ENCODE measurements at places on chromosomes 11 and 22.

- DNase-seq: no peak
Observed at GRCh38 chr11:8871171-8871775, 39.7 kb upstream of the AKIP1 start.

DNA sequence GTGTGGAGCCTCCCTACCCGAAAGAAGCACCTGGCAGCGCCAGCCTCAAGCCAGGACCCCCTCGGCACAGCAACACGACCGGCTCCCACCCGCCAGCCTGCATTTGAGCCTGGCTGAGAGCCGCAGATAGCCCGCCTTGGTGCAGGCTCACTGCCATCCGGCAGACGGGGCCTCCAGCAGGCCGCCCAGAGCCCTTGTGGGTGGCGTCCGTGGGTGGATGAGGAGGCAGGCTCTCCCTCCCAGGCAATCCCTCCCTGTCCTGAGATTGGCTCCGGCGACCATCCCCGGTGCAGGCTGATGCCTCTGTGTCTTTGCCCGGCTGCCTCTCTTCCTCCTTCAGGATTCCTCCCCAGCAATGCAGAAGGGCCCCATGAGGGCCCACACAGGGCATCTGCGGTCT is 1527.9 kb downstream of the BRD1 start:
- DNase-seq: no peak

GRCh38 chr22:41932353-41932752 is 5.7 kb upstream of the TNFRSF13C start:
- DNase-seq: no peak

- no peak for DNase-seq
Observed at GRCh38 chr22:25750569-25751173, 8.7 kb downstream of the MYO18B start.

DNA sequence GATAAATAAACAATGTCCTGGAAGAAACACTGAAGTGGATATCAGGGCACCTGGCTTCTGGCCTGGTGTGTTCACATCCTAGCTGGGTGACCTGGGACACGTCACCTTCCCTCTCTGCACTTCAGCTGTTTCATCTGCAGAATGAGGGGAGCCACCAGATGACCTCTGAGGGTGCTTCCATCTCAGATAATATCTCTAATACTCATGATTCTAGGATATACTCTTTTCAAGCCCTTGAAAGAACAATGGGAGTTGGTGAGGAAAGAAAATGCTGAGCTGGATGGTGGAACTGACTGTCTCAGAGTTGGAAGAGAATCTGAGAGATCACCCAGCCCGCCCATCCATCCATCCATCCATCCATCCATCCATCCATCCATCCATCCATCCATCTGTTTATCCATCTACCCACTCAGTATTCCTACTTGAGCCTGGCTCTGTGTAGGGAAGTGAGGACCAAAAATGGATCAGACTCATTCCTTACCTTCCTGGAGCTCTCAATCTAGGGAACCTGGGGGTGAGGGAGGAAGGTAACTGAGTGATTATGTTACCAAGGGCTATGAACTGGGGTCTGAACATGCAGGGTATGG is 28.2 kb upstream of the LIPT2 start:
- no peak for DNase-seq

DNA sequence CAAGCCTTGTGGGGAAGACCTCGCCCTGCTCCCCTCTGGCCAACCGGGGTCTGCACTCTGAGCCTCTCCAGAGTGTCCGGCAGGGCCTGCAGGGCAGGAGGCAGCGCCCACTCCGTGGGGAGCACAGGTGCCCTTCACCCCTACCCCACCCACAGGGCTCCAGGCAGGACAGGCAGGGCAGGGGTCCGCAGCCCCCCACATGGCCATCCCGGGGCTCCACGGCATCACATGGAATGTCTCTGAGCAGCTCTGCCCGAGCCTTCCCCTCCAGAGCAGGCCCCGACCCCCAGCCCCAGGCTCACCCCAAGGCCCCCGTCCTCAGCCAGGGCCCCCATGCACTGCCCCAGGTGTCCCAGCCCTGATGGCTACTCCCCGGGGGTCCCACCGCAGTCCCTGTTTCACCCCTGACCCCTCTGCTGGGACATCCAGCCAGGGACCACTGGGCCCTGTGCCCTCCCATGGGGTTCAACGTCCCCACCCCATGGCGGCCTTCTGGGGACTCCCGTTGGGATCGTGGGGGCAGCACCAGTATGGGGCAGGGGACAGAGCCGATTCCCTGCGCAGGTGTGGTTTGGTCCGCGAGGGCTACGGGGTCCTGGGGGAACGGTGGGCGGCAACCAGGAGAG is 77.7 kb downstream of the BRD1 start:
- DNase-seq: no peak

- DNase-seq: no peak
Observed at GRCh38 chr22:47698906-47699305, 936.5 kb downstream of the TBC1D22A start.

DNA sequence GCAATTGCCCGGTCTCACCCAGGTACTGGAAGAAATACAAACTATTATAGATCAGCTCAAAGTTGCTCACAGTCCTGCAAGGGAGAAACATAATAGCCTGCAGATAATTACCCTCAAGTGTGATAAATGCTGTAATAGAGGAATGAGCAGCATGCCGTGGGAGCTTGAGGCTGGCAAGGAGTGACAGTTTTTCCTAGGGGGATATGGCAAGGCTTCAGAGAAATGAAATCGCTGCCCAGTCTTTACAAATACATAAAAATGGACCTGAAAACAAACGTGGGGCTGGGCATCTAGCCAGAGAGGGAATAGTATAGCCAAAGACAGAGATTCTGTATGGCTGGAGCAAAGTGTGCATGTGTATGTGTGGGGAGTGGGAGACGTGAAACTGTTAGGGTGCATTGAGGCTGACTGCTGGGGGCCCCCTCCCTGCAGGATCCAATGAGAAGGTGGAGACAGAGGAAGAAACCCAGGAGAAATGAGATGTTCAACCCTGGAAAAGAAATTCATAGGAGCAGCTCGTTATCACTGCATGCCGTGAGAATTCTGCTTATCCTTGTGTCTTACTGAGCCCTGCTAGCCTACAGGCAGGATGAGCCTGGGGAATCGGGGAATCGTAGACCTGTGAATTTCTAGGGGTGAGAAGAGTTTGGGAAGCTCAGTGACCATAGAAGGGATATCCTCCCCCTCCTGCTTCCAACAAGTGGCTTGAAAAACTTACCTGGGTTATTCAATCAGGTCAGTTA is 167.0 kb downstream of the LDLRAD3 start:
- no peak for DNase-seq

GRCh38 chr11:132033051-132033450 is 662.6 kb downstream of the NTM start:
- no peak for DNase-seq

- no peak for DNase-seq
Observed at GRCh38 chr22:33362702-33363101, 304.5 kb upstream of the SYN3 start.

- DNase-seq: peak; percentile 80
Observed at GRCh38 chr22:46798366-46799350, 36.2 kb downstream of the TBC1D22A start.

GRCh38 chr22:43007519-43008102 is 7.3 kb downstream of the PACSIN2 start:
- DNase-seq: no peak

DNA sequence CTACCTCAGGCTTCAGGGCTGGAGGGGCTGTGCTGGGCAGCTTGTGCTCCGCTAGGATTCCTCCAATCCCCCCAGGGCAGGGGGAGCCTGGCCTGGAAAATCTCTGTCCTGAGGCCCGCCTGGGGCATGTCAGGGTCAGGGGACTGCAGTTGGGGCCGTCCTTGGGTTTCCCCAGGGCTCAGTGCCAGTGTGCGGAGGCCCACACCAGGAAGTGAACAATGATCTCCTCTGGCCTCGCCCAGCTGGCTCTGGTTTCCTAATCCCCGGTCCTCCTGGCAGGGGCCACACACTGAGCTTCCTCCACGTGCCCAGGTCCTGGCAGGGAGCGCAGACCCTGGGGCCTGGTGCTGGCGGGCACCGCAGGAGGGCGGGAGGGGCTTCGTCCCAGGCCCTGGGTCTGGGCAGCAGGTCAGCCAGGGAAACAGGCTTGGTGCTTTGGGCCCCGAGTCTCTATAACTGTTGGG is 1.4 kb upstream of the MUC2 start:
- no peak for DNase-seq

- DNase-seq: no peak
Observed at GRCh38 chr11:130909650-130910049, 6.6 kb downstream of the SNX19 start.

GRCh38 chr11:50394017-50394416 is 361.3 kb downstream of the OR4C45 start:
- DNase-seq: no peak

All from CD4-positive, alpha-beta T cell (primary cell).